ENCODE measurements at places on chromosomes 1 and 21. TPM values are rescaled to one million over a fixed set of nuclear protein-coding genes. Genes with fewer than 3 reads are reported as not detected.

DNA sequence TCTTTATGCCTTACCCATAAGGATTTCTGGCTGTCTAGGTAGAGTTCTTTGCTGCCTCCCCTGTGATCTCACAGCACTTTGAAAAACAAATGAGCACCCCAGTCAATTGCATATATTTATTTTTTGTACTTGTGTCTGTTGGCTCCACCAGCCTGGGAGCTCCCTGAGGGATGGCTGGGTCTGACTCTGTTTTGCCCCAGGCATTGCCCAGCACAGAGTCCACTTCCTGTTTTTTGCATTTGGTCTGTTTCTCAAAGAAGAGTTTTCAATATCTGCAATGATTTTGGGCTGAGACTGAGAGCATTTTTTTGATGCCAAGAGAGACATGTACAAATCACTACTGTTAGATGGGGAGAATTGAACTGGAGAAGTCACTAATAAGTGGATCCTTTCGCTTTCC, 125.0 kb downstream of the FOXD2 start:
- no peaks in the 10 kb centered on the region for H3K4me1 ChIP-seq
- no peak for DNase-seq
- no peaks in the 10 kb centered on the region for H3K27me3 ChIP-seq
- H3K36me3 ChIP-seq, result no peaks in the 10 kb centered on the region
- H3K4me3 ChIP-seq, result no peak overlapping the region
- H3K27ac ChIP-seq, result no peak overlapping the region

DNA sequence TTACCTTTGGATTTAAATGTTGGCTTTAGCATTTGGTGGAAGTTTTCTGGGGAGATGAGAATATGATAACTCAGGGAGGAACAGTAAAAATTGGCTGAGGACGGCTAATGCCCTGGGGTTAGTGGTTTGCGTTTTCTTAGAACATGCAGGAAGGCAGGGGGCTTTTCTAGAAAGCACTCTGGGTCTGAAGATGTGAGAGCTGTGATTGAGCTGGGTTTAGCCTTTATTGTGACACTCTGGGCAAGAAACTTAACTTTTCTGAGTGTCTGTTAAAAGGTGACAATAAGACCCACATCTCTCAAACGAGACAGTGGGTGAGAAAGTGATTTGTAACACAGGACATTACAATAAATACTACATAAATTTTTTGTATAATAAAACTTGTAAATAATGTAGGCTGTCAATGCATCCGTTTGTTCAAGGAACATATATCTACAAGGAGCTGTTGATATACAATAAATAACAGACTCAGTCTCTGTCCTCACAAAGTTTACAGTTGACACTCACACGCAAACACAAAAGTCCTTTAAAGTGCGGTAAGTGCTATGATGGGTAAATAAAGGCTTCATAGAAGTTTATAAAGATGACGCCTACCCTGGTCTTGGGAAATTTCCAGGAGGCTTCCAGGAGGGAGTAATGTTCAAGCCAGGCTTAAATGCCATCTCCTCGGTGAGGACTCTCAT, 49.5 kb upstream of the MRPS6 start:
- no peak overlapping the region for H3K27ac ChIP-seq
- DNase-seq, result no peak
- no peaks in the 10 kb centered on the region for H3K4me1 ChIP-seq
- no peak overlapping the region for H3K4me3 ChIP-seq
- no peaks in the 10 kb centered on the region for H3K27me3 ChIP-seq

- H3K4me3 ChIP-seq, result no peak overlapping the region
- no peak overlapping the region for H3K27ac ChIP-seq
- no peaks in the 10 kb centered on the region for H3K4me1 ChIP-seq
These were observed 14.0 kb upstream of the DISC1 start for GRCh38 chr1:231612393-231613089.

DNA sequence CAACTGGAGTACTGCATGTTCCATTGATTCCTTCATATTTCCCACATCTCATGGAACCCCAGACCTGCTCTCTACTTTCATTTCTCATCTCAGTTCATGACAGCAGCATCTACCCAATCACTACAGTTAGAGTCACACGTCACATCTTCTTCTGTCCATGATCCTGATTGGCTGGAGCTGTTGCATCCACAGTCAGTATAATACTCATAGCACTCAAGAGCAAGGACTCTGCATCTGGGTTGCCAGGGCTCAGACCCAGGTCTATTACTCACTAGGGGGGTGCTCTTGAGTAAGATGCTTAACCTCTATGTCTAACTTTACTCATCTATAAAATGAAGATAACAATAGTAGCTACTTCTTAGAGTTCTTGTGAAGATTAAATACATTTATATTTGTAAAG, 4.4 kb upstream of the XPR1 start:
- H3K27me3 ChIP-seq, result no peaks in the 10 kb centered on the region
- no peaks in the 10 kb centered on the region for H3K36me3 ChIP-seq
- peaks cover 4% of the 10 kb centered on the region for H3K4me1 ChIP-seq
- no peak overlapping the region for H3K4me3 ChIP-seq
- no peak for DNase-seq

DNA sequence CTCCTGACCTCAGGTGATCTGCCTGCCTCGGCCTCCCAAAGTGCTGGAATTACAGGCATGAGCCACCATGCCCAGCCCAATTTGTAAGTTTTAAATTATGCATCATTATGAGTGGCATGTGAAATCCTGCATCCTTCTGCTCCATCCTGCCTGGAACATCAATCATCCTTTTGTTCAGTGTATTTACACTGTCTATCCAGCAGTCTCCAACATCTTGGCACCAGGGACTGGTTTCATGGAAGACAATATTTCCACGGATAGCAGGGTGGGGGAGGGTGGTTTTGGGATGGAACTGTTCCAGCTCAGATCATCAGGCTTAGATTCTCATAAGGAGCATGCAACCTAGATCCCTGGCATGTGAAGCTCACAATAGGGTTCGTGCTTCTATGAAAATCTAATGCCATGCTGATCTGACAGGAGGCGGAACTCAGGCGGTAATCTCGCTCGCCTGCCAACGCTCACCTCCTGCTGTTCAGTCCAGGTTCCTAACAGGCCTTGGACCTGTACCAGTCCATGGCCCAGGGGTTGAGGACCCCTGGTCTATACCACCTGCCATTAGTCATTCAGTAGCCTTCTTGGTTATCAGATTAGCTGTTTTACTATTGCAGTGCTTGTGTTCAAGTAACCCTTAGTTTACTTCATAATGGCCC, 22.2 kb upstream of the TCEA3 start:
- peaks cover 6% of the 10 kb centered on the region for H3K36me3 ChIP-seq
- no peak for DNase-seq
- H3K4me3 ChIP-seq, result no peak overlapping the region
- no peak overlapping the region for H3K27ac ChIP-seq
- no peaks in the 10 kb centered on the region for H3K4me1 ChIP-seq

DNA sequence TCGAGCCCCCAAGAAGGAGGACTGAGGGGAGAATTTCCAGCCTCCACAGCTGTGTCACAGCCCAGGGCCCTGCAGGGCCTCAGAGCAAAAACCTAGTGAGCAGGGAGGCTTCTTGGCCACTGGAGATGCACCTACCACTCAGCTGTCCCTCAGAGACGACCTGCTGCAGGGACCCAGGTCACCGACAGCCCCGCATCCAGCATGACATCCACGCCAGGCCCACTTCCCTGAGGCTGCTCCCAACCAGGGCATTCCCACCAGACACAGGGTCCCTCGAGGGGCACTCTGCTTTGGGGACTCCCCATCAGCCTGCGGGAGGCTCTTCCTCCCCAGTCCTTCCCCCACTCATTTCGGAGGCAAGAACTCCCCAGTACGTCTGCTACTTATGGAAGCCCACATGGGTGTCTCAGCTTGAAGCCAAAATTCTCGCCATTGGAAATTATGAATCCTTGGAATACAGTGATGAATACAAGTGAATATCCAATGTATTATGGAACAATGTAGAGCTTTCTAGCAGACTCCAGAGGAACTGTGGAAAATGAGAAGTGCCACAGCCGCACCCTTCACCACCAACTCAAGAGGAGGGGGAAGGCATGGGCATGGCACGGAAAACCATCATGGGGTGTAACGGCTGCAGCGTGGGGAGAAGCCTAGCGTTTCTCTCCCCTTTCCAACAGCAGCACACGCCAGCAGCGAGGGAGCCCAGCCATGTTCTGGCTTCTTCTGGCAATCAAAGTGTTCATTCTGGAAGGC, 6.9 kb downstream of the TFF3 start:
- no peaks in the 10 kb centered on the region for H3K36me3 ChIP-seq
- no peak for DNase-seq
- H3K4me1 ChIP-seq, result no peaks in the 10 kb centered on the region
- H3K4me3 ChIP-seq, result no peak overlapping the region
- H3K27me3 ChIP-seq, result no peaks in the 10 kb centered on the region

DNA sequence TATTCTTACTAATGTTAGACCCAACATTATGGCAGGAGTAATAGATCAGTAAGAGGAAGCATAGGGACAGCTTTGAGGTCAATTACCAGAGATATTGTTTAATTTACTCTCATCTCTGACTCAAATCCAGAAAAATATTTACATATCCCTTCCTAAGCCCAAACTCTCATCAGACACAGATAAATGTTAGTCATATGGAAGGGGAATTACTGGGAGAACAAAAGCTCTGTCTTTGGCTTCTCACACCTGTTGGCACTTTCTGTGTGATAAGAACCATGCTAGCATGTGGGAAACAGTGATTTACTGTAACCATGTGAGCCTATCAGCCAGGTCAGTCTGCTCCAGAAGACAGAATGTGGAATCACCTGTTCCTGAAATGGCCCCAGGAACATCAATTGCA, 72.4 kb downstream of the DUSP10 start:
- DNase-seq, result no peak
- no peaks in the 10 kb centered on the region for H3K27me3 ChIP-seq
- H3K4me1 ChIP-seq, result no peaks in the 10 kb centered on the region
- no peak overlapping the region for H3K4me3 ChIP-seq

- DNase-seq, result peak; percentile 50
- peak overlapping the region; percentile 50 for H3K27ac ChIP-seq
- H3K4me3 ChIP-seq, result peak overlapping the region; percentile 98
- no peaks in the 10 kb centered on the region for H3K27me3 ChIP-seq
These were observed 729 bp upstream of the CDCA8 start for GRCh38 chr1:37691497-37692077.

GRCh38 chr1:59593798-59594790, 220.7 kb upstream of the HOOK1 start:
- no peak overlapping the region for H3K27ac ChIP-seq
- no peak for DNase-seq
- no peaks in the 10 kb centered on the region for H3K27me3 ChIP-seq
- no peaks in the 10 kb centered on the region for H3K36me3 ChIP-seq

DNA sequence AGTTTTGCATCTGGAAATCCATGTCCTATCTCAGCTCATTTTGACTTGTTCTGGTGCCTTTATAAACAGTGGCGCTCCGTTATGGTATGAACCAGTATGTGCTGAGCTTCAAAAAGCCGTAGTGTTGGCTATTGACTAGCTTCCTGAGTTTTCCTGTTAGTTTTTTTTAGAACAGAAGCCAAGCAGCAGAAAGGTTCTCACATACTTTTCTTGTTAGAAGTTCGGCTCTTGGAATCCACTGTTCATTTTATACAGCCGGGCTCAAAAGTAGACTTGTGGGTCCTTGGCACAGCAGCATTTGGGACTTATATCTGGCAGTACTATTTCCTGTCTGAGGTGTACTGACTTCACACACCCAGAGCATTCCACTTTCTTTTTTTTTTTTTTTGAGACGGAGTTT, 63.8 kb downstream of the TBCE start:
- H3K36me3 ChIP-seq, result peaks cover 12% of the 10 kb centered on the region
- H3K27ac ChIP-seq, result peak overlapping the region; percentile 26
- DNase-seq, result no peak
- H3K27me3 ChIP-seq, result no peaks in the 10 kb centered on the region
- H3K4me3 ChIP-seq, result no peak overlapping the region

GRCh38 chr1:39564340-39564739, 12.2 kb downstream of the PABPC4 start:
- no peaks in the 10 kb centered on the region for H3K4me1 ChIP-seq
- H3K27me3 ChIP-seq, result no peaks in the 10 kb centered on the region
- no peak for DNase-seq
- H3K36me3 ChIP-seq, result peaks cover 89% of the 10 kb centered on the region
- no peak overlapping the region for H3K27ac ChIP-seq

- H3K36me3 ChIP-seq, result no peaks in the 10 kb centered on the region
- no peak overlapping the region for H3K27ac ChIP-seq
- H3K4me3 ChIP-seq, result no peak overlapping the region
- H3K4me1 ChIP-seq, result 0 out of 2 replicates have a peak, but pooled peaks cover 9% of the 10 kb centered on the region
These were observed 23.4 kb upstream of the DR1 start for GRCh38 chr1:93322349-93322748.

The SLC45A3 gene
- 4.6 TPM for polyA plus RNA-seq

The CRYAA gene
- not detected for polyA plus RNA-seq

The TMCO2 gene
- polyA plus RNA-seq, result 0.19 TPM

The TSACC gene
- 1.5 TPM for polyA plus RNA-seq

The GIPC2 gene
- polyA plus RNA-seq, result not detected

Data from SK-N-SH (cell line).